Endothelial cell of coronary artery (primary cell): ENCODE measurements at places on chromosomes 12 and 14. TPM values are rescaled to one million over a fixed set of nuclear protein-coding genes. Genes with fewer than 3 reads are reported as not detected.

The CCDC38 gene
- total RNA-seq = not detected in 2 replicates

The GALC gene
- 14.6 and 17.7 TPM in 2 replicates for total RNA-seq

The KLHDC1 gene
- total RNA-seq = 1.1 and 3.6 TPM in 2 replicates

The YEATS4 gene
- total RNA-seq = 14.1 and 15.2 TPM in 2 replicates

The COCH gene
- total RNA-seq = 0.09 and 0.56 TPM in 2 replicates

The MFAP5 gene
- total RNA-seq = under 0.01 and 1.0 TPM in 2 replicates

The LRFN5 gene
- total RNA-seq = under 0.01 and 0.47 TPM in 2 replicates

The TMEM263 gene
- 60.6 and 67.2 TPM in 2 replicates for total RNA-seq

The SHMT2 gene
- 132 and 202 TPM in 2 replicates for total RNA-seq

The PPP1R1A gene
- total RNA-seq = not detected in 2 replicates

The CCNB1IP1 gene
- total RNA-seq = 27.8 and 33.6 TPM in 2 replicates

The TFCP2 gene
- total RNA-seq = 7.8 and 8.0 TPM in 2 replicates
